ENCODE measurements at places on chromosomes 7 and 10.
A peak's percentile ranks its signal among the peaks of the same experiment; 100 is the strongest.

GRCh38 chr10:77505431-77506334 is 131.9 kb downstream of the KCNMA1 start:
- peak; percentile 64 for DNase-seq

- DNase-seq = peak; percentile 72
Observed at GRCh38 chr10:77638321-77639101, 903 bp upstream of the KCNMA1 start.

DNA sequence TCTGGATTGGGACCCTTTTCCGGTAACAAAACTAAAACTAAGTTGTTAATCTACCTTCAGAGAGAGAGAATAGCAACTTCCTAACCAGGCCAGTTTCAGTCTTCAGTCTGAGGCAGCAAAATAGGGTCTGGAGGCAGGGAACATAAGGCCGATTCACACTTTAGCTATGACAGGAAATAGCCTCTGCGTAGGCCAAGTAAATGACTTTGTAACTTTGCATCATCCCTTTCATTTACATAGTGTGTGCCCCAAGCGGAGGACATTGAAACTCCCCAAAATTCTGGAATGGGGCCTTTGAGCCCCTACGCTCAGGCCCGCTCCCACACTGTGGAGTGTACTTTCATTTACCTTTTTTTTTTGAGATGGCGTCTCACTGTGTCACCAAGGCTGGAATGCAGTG is 1.7 kb upstream of the UPP1 start:
- DNase-seq = peak; percentile 90

- no peak for DNase-seq
Observed at GRCh38 chr7:113093561-113093960, 6.9 kb upstream of the GPR85 start.

DNA sequence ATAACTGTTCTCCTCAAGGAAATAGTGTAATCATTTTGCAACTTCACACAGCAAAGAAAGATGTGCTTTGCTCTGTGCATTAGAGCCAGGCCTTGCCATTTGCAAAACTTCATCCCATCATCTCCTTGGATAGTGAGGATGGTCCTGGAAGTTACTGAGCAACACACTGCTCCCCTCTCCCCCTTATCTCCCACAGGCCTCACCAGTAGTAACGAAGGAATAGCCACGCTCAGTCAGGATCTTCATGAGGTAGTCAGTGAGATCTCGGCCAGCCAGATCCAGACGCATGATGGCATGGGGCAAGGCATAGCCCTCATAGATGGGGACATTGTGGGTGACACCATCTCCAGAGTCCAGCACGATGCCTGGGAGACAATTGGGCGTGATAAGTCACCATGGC is 11.5 kb downstream of the ACTA2 start:
- no peak for DNase-seq

GRCh38 chr7:138814816-138815332 is 16.9 kb upstream of the ATP6V0A4 start:
- DNase-seq = no peak

DNA sequence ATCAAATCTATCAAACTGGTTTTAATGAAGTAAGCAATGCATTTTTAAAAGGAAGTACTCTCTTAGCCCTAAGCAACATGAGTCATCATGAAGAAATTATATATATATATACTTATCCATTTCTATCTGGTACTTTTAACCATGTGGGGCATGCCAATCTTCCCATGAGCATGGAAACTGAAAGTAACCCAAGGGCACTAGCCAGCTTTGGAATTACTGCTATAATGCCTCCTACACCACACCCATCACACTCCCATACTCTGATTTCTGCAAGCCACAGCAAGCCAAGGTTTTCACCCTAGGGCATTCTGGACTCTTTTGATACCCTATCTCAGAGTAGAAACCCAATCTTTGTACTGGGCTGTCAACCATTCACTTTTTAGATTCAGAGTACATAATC is 204.6 kb downstream of the IMMP2L start:
- no peak for DNase-seq

DNA sequence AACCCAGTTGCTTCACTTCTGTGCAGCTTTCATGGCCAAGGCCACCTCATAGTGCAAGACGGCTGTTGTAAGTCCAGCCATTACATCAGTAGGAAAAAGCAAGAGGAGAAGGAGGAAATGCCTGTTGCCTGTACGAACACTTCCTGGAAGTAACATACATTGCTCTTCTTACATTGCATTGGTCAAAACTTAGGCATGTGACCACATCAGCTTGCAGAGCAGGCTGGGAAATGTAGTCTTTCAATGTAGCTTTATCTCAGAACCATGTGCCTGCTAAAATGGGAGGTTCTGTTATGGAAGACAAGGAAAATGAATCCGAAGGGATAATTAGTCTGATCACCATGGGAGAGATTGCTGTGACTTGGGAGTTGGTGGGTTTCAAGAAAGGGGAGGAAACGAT is 4.3 kb downstream of the SLC29A3 start:
- peak; percentile 65 for DNase-seq

Measured in suppressor macrophage (primary cell).